Activated T-helper 1 cell treated with anti-CD3 and anti-CD28 coated beads, Interleukin-2, amount 50 U/mL, for 16 hours (primary cell): ENCODE measurements at places on chromosomes 1 and 21.

DNA sequence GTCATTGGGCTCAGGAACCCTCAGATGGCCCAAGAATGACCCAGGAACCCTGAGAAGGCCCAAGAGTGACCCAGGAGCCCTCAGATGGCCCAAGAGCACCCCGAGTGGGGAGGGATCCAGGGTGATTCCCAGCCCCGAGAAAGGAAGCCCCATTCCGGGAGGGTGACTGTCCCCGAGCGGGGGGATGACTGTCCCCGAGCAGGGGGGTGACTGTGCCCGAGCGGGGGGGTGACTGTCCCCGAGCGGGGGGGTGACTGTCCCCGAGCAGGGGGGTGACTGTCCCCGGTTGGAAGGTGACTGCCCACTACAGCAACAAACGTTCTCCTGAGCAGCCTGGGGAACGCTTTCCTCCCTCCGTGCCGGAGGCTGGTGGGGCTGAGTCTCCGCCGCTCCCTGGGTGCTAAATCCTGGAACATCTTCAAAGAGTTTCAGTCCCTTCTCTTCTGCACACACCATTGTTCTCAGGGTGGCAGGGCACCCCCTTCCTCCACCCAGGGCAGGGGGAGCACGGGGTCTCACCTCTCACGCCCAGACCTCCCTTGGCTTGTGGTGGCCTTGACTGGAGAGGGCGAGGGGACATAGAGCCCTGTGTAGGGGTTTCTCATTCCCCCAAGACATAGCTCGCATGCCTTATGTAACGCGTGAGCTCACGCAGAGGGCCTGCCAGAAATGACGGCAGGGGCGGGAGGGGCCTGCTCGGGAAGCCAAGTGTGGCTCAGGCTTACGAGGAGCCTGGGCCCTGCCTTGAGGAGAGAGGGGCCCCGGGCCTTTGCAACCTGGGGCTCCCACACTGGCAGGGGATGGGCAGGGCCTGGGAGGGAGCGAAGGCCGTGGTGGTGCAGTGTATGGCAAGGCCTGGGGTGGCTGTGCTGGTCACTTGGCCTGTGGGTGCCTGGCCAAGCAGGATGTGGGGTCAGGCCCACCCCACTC is 14.3 kb upstream of the SKI start:
- DNase-seq, result no peak

GRCh38 chr21:36672737-36673136 is 26.2 kb upstream of the SIM2 start:
- no peak for DNase-seq

- DNase-seq, result no peak
These were observed 1.6 kb upstream of the MARK1 start for GRCh38 chr1:220526294-220526693.

DNA sequence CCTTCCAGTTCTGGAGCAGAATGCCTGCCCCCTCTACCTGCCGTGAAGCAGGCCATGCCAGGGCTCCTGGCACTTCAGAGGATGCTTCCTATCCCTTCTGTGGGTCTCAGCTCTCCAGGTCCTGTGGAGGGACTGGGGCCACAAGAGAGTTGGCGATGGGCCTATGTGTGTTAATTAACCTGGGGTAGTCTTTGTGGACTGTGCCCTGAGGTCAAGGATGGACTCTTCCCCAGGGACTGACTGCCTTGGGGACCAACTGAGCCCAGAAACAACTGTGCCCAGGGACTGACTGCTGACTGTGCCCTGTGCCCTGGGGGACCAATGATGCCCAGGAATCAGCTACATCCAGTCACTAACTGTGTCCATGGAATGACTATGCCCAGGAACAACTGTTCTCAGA is 37.5 kb upstream of the POU3F1 start:
- DNase-seq, result no peak

- DNase-seq, result no peak
These were observed 52.3 kb downstream of the HMCN1 start for GRCh38 chr1:185786524-185786923.

DNA sequence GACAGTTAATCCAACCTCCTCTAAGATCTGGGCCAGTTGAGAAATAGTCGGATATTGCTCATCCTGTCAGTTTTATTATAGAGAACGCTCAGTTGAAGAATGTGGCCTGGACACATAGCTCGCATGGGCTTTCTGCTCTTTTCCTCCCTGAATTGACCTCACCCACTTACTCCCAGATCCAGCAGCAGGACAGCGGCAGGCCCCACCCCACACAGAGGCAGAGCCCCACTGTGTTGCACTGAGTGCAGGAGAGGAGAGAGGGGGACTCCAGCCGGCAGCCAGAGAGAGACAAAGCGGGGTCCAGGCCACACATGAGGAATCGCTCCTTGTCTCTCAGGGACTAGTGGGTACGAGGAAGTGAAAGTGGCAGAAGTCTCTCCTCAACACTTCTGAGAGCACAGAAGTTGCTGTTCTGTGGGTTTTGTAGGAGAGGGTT is 78.6 kb downstream of the LAMC1 start:
- no peak for DNase-seq

- no peak for DNase-seq
These were observed 243.2 kb downstream of the ATG4C start for GRCh38 chr1:63027176-63027575.

DNA sequence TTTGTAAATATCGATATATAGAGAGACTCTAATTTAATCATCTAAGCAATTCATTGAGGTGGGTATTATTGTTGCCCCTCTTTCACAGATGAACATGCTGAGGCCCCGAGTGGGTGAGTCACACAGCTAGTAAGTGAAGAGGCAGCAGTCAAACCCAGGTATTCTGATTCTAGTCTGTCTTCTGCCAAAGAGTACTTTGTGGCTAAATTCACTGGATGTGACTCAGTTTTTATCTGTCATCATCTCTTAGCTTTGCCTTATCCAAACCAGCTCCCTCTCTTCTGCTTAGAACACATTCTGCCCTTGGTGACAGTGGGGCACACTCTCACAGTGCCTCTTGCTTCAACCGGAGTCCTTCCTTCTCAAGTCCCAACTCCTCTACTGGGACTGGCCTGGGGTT is 11.5 kb downstream of the FCRL5 start:
- no peak for DNase-seq
